ENCODE measurements at places on chromosomes 1 and 21.

- DNase-seq = no peak
Measured at GRCh38 chr1:41100170-41100569, 78.6 kb upstream of the SLFNL1 start.

- DNase-seq = peak; percentile 7
Measured at GRCh38 chr1:179129702-179130473, 48.0 kb downstream of the TOR3A start.

GRCh38 chr1:233367057-233367803, 39.7 kb downstream of the MAP3K21 start:
- no peak for DNase-seq

DNA sequence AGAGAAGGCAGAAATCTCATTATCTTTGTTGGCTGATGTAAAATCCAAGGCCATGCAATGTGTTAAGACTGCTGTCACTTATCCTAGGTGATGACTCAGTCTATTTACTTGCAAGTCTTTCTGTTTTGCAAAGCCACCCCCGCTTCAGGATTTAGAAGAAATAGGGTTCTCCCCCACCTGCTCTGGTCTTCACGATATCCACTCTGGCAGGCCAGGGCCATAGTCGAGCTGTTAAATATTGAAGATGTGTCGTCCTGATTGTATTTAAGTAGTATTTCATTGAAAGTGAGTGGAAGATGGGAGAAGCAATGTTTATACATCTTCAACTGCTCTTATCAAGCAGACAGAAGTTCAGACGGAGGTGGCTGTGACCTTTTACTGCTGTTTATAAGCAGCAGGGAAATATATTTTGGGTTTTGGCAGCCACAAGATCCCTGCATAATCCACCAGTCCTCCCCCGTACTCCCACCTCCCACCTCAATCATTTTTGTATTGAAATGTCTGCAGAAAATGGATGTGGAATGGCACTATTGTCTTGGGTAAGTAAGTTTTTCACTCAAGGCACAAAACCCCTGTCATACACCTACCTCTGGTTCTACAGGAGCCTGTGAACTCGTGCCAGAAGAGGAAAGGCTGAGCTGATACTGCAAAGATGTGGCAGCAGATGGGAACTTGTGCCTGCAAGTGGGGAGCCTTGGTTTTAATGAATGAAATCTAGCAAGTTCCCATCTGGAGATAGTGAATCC, 117.4 kb downstream of the MRPS6 start:
- DNase-seq = no peak

DNA sequence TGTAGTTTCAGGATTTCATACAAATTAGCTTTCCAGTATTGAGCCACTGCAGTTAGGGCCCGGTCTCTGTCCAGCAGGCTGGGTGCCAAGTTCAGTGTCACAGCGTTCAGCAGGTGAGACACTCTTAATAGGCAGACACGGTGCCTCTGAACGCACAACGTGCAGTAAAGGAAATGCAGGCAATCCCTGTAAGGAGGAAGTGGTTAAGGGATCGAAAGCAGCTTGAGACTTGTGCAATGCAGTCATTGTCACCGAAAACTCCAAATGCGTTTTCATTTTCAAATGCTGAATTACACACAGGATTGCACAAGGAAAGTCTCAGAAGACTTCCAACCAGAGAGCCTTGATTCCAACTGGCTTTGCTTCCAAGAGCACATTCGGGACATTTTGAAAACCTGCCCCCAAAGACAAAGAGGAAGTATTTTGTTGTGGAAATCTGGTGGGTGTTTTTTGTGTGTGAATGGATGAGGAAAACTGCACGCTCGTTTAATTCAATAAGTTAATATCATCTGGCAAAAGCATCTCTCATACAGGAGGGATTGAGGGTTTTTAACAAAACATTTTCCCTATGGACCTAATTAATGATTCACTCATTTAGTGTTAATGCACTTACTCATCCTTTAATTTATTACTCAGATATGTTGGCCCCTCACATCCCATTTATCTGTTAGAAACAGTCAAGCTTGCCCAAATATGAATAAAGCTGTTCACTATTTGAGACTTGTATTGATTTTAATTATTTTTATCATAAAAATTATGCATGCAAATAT, 61.6 kb downstream of the PTGS2 start:
- peak; percentile 23 for DNase-seq

DNA sequence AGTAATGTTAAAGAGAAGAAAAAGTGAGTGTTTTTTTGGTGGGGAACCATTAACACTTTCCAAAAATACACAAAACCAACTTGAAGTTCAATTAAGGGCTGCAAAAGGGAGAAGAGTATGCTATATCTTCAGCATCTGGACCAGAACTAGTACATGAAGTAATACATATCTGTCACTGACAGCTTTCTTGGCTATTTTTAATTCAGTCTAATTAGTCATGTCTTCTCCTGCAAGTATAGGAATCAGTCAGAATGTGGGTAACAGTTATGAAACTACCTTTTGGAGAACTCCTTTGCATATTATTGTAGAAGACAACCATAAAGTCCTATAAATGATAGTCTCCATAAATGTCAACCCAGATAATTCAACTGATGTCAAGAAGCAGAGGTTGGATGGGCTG, 901.2 kb downstream of the TTLL7 start:
- no peak for DNase-seq

- no peak for DNase-seq
Measured at GRCh38 chr1:155761736-155762405, 73.0 kb downstream of the DAP3 start.

- peak; percentile 21 for DNase-seq
Measured at GRCh38 chr1:7454052-7454815, 316.9 kb upstream of the VAMP3 start.

GRCh38 chr1:237953238-237953637, 62.5 kb upstream of the ZP4 start:
- DNase-seq = no peak

GRCh38 chr21:38839328-38840286, 33.9 kb downstream of the ETS2 start:
- no peak for DNase-seq

GRCh38 chr1:10615332-10615731, 140.6 kb downstream of the PEX14 start:
- no peak for DNase-seq

- DNase-seq = no peak
Measured at GRCh38 chr1:173473599-173474011, 3.5 kb upstream of the PRDX6 start.

- DNase-seq = no peak
Measured at GRCh38 chr1:152537496-152537895, 23.2 kb downstream of the CRCT1 start.

- DNase-seq = no peak
Measured at GRCh38 chr1:92096317-92096716, 16.2 kb downstream of the BTBD8 start.

- no peak for DNase-seq
Measured at GRCh38 chr1:2266301-2266975, 38.3 kb downstream of the SKI start.

GRCh38 chr21:29991624-29992023, 51.8 kb upstream of the GRIK1 start:
- no peak for DNase-seq

DNA sequence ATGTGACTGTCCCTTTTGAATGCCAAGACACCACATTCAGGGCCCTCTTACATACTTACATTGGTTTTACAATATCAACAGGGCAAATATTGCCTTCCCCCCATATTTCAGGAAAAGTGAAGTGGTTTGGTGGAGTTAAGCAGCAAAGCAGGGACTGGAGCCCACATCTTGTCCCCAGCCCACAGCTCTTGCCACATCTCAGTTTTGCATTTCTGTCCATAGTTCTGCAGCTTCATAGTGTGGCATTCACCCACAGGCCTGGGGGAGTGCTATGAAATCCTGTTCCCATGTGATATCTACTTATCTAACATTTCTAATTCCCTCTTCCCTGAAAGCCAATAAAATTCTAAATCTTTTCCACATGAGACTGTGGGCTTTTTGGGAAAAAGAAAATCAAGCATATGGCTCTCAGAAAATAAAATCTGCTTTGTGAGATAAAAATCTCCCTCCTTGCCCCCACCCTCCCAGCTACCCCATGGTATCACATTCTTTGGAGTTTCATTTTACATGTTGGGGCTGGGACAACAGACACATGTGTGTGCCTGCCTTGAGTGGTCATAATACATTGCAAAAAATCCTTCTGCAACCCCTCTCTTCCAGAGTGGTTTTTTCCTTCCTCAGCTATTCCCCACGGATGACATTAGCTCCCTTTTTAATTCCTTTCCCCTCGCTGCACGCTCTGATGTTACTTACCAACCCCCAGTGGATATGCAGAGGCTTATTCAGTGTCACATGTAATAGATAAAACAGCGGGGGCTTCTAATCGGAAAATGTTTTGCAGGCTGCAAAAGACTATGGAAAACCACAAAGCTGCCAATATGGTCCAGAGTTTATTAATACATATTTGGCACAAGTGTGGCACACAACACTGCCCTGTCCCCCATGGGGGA, 20.5 kb upstream of the CD2 start:
- peak; percentile 0 for DNase-seq

DNA sequence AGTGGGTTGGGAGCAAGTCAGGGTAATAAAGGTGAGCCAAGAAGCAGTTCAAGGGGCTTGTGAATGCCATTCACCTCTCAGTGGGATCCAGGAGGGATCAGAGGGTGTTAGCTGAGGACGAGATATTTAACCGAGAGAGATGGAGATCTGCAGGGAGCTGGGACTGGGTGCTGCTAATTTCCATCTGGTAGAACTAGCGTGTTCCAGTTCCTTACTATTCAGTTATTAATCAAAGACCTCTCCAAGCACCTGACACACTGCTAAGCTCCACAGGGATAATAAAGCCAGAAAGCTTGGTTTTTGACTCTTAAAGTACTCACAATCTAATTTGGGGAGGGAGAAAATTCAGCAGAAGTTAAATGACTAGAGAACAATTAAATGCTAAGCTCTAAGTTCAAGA, 57.7 kb downstream of the ALG14 start:
- DNase-seq = no peak

DNA sequence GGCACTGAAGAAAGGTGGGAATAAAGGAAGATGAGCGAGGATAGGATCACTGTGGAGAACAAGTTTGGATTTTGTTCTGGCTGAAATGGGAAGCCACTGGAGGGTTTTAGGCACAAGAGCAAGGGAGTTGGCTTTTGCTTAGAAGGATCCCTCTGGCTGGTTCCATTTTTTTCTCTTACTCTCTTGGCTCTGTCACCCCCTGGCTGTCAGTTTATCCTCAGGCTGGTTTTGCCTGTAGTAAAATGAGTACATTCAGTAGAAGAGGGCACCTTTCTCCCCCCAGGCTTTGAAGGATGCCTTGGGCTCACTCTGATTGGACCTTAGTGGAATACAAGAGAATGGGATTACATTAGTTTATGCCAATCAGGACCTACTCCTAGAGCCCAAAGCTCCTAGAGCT, 17.1 kb downstream of the CACHD1 start:
- DNase-seq = no peak

GRCh38 chr1:30998887-30999286, 66.6 kb downstream of the PUM1 start:
- DNase-seq = no peak

DNA sequence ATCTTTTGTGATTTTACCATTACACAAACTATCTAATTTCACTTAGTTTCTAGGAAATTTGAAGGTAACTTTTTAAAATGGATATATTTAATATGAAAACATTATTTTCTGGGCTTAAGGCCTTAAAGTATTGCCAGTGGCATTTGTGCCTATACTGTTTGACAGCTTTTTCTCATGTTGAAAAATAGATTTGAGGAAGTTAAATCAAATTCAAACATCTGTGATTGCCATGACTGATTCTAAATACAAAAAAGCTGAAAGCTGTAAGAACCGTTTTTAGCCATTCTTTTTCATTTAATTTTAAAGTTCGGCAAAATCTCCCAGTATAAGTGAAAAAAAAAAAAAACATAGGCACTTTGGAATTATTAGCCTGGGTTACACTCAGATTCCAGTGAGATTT, 301.1 kb downstream of the DPYD start:
- no peak for DNase-seq

DNA sequence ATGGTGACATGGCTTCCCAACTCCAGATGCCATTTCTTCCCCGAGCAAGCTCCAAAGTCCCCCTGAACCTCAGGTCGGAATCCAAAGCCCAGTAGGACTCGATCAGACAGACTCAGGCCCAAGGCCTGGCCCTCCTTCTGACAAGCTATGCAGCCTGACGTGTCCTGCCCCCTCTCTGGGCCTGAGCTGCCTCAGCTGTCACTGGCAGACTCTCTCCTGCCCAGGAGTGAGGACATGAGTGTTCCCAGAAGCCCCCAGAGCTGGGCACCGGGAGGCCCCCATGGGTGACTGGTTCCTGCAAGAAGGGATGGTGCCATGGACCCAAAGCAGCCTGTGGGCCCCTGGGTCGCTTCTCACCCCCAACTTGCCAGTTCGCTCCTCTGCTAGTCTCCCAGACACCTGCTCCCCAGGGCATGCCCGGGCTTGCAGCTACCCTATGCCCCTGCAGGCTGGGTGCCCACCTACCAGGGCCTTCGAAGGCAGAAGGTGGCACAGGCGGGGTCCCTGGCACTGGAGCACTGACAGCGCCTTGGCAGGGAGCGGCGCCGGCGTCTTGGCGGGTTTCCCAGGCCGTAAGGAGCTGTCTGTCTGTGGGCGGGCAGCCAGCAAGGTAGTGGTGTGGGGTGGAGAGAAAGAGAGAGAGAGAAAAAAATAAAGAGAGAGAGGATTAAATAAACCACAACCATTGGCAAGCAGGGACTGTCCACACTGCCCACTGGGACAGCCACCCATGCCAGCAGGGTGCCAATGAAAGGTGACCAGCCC, 2.3 kb downstream of the EDN2 start:
- DNase-seq = no peak

DNA sequence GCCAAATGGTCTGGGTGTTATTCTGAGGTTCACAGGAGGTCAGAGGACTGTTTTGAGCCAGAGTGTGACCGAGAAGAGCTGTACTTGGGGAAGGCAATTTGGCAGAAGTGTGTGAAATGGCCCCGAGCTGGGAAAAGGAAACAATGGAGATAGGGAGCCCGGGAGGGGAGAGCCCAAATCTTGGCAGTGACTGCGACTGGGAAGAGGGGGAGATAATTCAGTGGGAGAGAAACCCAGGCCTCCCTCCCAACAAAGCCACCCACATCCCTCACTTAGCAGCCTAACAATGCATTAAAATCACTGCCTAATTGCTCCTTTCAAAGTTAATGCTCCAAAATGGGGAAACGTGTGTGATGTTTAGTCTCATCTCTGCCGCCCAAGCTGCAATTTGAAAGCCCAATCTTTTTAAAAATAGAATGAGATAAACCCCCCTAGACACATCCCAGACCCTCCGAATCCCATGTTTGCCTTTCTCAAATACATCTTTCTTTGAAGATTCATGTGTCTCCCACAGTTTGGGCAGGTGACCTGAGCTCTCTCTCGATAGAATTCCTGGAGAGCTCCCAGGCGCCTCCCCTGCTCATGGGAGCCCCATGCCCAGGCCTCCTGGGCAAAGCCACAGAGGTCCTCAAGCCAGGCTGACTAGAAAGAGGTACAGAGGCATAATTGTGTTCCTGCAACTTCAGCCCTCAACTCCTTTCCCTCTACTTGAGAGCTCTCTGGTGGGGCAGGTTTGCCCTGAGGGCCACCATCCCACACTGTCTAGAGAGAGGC, 17.3 kb downstream of the LRRC52 start:
- no peak for DNase-seq

All from midbrain (tissue), 1 donor.